ENCODE measurements at places on chromosomes 16 and 17.

DNA sequence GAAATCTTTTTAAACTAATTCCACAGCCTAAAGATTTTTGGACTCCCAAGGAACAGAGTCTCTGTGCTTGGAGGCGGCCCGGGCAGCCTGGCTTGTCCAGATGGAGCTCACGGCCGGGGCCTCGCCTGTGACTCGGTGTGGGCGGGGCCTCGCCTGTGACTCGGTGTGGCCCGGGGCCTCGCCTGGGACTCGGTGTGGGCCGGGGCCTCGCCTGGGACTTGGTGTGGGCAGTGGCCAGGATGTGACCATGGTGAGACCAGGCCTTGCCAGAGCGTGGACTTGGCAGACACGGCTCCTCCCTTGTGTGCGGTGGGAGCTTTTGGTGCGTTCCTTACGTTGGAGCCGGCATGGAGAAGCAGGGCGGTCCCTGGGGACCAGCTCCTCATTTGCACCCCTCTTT is 92.3 kb downstream of the METRNL start:
- DNase-seq = no peak

DNA sequence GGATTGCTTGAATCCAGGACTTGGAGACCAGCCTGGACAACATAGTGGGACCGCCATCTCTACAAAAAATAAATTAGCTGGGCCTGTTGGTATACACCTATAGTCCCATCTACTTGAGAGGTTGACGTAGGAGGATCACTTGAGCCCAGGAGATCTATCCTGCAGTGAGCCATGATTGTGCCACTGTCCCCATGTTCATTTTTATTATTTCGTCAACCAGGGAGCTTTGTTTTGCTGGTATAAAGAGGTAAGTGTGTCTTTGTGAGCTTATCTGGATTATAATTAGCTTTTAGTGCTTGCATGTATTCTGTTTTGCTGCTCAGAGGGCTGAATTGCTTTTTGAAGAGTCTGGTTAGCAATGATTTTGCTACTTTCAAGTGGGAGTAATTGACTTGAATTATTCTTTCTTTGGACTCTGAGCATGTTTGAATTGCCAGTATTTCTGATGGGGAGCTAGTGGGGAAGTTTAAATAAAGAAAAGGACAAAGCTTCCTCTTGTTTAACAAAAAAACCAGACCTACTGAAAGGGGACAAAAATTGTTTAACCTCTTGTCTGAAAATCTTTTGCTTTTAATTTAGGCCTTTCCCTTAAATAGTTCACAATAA is 31.6 kb upstream of the BCAS3 start:
- DNase-seq = no peak

DNA sequence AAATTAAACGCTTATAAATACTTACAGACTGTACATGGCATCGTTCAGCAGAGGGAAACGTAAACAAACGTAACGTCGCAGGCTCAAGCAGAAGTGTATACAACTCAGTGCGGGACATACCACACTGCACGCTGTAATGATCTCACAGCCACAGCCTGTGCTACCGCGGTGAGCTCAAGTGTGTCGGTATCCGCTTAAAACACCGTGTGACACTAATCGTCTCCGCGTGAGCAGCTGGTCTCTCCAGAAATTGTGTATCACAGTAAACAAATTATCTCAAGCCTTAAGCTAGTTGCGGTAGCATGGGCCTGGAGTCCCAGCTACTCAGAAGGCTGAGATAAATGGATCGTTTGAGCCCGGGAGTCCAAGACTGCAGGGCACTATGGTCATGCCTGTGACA is 115.3 kb downstream of the ANKRD11 start:
- DNase-seq = no peak

DNA sequence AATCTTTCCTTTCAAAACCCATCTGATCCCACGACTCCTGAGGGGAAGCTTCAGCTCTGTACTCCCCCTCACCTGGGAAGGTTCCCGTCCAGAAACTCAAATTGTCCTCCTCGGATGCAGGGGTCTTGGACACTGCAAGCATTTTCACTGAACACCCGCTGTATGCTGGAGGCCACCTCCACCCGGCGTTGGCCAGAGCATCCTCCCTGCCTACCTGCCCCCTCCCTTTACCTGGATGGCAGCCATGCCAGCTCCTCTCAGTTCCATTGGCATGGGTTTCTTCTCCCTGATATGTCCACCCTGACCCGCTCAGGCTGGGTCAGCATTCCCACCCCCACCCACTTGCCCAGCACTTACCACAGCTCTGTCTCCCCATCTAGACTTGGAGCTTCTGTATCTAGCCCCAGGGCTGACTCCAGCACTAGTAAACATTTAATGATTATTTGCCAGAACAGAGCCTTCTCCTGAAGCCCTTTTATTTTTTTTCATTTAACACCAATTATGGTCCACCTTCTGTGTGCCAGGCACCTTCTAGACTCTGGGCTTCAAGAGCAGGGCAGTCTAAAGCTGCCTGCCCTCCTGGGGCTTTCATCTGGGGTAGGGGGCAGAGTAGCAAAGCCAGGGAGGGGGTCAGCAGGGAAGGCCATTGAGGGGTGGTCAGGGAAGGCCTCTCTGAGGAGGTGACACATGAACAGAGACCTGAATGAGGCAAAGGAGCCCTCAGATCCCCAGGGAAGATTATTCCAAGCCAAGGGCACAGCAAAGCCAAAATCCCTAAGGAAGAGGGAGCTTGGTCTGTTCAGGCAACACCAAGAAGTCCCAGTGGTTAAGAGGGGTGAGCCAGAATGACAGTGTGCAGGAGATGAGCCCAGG is 8.9 kb upstream of the KRT19 start:
- DNase-seq = no peak

- DNase-seq = peak; percentile 25
These were observed 8.3 kb downstream of the HS3ST3B1 start for GRCh38 chr17:14308965-14309879.

GRCh38 chr16:5905935-5906334 is 808.3 kb upstream of the EEF2KMT start:
- no peak for DNase-seq

DNA sequence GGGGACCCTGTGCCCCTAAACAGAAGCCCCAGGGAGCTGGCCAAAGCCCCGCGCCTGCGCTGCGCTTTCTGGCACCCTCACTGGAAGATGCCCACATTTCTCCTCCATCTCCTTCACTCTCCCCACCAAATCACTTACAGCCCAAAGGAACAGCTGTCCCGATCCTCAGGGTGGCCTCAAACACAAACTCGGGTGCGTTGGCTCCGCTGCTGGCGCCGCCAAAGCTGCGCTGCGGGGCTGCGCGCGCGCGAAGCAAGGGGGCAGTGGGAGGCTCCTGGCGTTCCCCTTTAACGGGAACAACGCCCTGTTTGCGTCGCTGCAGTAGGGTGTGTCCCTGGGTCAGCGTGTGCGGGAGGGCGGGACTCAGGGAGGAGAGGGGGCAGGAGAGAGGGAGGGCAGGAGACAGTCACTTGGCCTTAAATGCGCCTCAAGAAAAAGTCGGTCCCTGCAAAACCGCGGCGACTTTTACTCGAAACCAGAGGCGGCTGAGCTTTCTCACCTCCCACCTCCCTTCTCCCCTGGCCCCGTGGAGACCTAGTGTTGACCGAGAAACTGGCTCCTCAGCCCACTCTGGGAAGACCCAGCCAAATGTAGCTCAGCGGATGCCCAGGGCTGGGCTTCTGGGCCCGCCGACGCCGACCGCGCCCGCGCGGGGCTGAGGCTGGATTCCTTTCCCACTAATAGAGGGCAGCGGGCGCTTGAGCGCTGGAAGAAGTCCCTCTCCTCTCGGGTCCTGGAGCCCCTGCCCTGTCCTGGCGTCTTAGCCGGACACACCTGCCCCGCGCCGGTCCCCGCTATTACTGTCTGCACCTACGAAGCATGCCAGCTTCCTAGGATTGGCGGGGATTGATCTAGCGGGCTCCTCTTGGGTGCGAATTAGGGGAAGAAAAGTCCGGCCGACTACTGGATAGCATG is 2.6 kb downstream of the PMP22 start:
- DNase-seq = peak; percentile 55

DNA sequence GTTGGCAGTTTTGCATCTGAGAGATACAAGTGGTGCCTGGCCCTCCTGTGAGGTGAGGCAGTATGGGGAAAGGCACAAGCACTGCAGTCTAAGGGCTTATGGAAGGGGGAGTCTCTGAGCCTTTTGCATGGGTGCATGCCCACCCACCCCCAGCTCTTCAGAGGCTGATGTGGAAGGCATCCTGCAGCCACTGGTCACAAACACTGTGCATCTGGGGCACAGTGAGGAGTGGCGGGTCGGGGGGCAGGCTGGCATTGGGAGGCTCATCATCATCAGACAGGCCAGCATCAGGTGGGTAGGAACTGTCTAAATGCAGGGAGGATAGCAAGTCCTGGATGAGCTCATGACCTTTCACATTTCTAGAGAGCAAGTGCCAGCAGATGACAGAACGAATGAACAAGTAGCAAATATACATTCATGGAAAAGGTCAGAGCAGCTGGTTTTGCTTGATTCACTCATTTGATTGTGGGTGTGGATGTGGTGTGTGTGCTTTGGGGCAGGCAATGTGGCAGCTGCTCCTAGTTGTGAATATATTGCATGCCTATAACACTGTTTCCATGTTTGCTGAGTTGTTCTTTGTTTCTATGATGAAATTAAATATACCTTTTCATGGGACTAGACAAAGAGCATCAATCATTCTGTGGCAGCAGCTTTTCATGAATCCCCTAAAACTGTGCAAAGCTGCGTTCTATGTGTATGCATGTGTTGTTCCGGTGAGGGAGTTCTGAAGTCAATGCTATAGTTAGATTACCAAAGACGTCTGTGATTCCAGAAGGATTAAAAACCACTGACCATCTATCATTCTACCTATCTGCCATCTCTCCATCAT is 29.2 kb downstream of the TRIM25 start:
- no peak for DNase-seq

- DNase-seq = no peak
These were observed 55.6 kb upstream of the MAP3K14 start for GRCh38 chr17:45372325-45372869.

GRCh38 chr17:2862197-2862596 is 66.0 kb downstream of the RAP1GAP2 start:
- no peak for DNase-seq

DNA sequence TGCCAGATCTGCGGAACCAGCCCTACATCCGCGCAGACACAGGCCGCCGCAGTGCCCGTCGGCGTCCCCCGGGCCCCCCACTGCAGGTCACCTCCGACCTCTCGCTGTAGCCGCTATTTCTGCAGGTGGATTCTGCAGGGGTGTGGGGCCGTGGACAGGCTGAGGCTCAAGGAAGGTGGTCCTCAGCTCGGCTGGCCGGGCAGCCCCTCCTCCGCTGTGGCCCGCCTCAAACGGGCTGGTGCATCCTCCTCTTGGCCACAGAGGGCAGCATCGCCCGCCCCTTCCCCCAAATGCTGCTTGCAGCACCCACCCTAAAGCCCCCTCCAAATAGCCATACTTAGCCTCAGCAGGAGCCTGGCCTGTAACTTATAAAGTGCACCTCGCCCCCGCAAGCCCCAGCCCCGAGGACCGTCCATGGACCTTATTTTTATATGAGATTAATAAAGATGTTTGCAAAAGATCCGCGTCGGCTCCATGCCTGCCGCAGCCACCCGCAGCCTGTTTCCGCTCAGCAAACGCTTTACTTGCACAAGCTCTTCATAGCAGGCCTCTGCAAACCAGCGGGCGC is 14.9 kb downstream of the SPATA32 start:
- no peak for DNase-seq

DNA sequence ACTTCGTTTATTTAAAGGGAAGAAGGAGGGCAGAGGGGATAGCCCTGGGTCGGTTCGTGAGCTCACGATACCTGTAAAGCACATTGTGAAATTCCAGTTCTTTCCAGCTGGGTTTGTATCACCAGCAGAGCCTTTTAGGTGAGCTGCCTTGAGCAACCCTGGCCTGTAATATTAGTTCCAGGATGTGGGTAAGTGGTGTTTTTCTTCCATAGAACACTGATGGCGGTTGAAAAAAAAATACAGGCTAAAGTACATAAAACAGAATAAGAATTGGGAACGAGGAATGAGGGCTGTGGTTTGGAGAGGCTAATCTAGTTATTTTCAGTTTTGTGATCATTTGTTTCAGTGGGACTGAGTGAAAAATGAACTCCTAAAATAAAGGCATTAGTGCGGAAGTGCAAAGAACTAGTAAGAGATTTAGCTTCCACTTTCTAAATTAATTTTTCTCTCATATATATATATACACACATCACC is 20.6 kb downstream of the HS3ST3B1 start:
- DNase-seq = no peak

DNA sequence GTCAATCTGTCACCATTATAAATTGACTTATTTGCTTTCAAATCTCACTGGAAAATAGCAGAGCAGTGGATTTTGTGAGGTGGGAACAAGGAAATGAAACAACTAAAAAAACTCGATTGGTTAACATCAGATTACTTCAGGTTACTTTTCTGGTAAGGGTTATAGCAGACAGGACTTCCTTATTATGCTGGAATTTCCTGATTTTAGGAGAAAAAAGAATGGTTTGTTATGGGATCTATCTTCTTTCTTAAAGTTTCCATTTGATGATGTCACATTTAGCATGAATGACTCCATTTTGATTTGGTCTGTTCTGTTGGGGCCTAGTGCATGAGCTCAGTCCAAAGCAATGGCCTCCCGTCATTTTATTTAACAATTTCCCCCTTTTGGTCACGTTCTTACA is 210.6 kb downstream of the KCNJ2 start:
- no peak for DNase-seq

DNA sequence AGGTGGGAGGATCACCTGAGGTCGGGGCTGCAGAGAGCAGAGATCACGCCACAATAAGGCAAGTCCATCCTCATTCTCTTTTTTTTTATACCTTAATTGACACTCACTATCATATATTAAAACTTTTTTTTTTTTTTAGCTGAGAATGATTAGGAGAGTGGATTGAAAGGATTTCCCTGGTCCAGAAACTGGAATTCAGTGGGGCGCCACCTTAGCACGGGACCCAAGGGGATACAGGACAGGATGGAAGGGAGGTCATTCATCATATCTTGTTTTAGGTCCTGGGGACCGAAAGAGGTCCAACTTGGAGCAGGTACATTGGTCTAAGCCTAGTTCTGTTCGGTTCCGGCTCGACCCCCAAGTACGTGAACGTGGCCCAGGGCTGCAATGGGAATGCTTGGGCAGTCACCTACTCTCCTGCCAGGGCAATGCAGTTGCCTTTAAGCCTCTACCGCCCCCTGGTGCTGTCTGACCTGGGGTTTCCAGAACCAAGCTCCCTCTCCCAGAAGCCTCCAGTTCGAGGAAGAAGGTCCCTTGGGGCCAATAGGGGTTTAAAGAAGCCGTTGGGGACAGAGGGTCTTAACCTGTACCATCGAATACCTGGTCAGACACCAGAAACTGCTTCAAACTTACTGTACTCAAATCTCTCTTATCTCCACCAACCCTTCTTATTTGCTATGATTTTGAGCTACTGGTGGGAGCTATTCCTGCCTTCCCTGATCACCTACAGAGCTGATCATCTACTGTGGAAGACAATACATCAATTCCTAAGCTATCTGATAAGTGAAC is 19.9 kb upstream of the GPATCH8 start:
- no peak for DNase-seq

- DNase-seq = no peak
These were observed 202.4 kb downstream of the AXIN2 start for GRCh38 chr17:65359016-65359415.

DNA sequence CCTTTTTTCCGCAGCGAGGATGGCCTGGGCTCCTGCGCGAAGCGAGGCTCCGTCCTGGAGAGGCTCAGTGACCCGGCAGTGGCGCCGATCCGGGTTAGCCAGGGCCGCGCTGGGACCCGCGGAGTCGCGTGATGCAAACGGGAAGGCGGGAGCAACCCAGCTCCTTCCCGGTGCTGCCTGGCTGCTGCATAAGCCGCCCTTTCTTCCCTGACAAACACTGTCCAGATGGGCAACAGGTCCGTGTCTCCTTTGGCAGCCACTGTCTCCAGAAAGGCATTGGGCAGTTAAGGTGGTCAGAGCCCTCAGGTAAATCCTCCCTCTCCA is 21.8 kb upstream of the ZNHIT3 start:
- no peak for DNase-seq

All from nucleus accumbens (tissue), 56 donors.